Renal cortex interstitium (tissue), 15 donors: ENCODE measurements at places on chromosomes 1 and 21. TPM values are rescaled to one million over a fixed set of nuclear protein-coding genes. Genes with fewer than 3 reads are reported as not detected.

- DNase-seq = no peak
Observed at GRCh38 chr1:65065524-65066418, 82.2 kb upstream of the AK4 start.

DNA sequence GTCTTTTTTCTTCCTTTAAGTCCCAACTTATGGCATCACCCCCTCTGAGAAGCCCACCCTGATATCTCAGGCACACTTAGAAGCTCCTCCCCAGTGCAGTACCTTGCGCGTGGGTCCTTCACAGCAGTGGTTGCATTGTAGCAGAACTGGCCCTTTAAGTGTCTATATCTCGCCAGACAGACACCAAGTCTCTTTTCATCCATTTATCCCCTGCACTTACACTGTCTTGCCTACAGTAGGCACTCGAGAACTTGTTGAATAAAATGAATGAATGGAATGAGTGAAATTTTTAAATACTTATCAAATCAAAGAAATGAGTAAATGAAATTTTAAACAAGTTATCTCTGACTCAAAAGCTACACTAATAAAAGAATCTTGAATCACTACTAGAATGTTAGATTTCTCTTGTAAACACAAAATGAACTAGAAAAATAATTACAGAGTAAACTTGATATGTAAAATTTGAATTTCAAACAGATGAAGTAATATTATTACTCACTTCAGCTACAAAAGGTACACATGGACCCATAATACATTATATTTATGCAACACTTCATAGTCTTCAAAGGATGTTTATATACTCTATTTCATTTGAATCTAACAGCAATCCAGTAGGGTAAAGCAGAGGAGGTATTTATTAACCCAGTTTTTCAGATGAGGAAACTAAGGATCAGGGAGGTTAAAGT is 54.7 kb upstream of the MAN1A2 start:
- DNase-seq = no peak

DNA sequence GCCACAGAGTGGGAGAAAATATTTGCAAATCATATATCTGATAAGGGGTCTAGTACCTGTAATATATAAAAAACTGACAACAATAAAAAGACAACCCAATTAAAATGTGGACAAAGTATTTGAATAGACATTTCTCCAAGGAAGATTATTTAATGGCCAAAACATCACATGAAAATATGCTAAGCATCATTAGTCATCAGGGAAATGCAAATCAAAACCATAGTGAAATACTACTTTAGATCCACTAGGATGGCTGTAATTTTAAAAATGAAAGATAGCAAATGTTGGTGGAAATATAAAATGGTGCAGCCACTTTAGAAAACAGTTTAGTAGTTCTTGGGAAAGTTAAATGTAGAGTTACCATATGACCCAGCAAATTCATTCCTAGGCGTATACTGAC is 118.7 kb upstream of the KIF26B start:
- no peak for DNase-seq

- no peak for DNase-seq
Observed at GRCh38 chr21:35503671-35504070, 454.6 kb upstream of the RUNX1 start.

GRCh38 chr21:44910229-44911067 is 10.3 kb downstream of the ITGB2 start:
- DNase-seq = no peak

COL16A1 gene
- polyA plus RNA-seq = 66.3 TPM

GRCh38 chr1:15020943-15021745 is 132.4 kb upstream of the TMEM51 start:
- DNase-seq = no peak

CYP4A22 gene
- polyA plus RNA-seq = 6.1 TPM

DNA sequence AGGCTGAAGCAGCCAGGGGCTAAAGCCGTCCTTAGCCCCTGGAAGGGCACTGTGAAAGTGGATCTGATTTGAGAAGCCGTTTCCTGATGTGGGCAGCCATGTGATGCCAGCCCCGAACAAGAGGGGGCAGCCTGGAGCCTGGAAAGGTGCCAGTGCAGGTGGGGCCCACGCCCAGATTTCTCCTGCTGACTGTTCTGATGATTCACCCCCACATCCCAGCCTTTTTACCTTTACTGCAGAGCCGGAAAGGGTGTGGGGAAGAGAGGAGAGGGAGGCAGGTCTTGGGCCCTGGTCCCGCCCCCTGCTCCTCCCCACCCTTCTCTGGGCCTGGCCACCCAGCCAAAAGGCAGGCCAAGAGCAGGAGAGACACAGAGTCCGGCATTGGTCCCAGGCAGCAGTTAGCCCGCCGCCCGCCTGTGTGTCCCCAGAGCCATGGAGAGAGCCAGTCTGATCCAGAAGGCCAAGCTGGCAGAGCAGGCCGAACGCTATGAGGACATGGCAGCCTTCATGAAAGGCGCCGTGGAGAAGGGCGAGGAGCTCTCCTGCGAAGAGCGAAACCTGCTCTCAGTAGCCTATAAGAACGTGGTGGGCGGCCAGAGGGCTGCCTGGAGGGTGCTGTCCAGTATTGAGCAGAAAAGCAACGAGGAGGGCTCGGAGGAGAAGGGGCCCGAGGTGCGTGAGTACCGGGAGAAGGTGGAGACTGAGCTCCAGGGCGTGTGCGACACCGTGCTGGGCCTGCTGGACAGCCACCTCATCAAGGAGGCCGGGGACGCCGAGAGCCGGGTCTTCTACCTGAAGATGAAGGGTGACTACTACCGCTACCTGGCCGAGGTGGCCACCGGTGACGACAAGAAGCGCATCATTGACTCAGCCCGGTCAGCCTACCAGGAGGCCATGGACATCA is at the start of gene SFN:
Gene SFN (plus strand): TSS at position 369 of the 904 bp plus-strand sequence. CDS start 64 bp downstream, at position 433.
- DNase-seq = no peak

GRCh38 chr1:15843826-15844572 is 3.5 kb upstream of the SPEN start:
- DNase-seq = no peak

DNA sequence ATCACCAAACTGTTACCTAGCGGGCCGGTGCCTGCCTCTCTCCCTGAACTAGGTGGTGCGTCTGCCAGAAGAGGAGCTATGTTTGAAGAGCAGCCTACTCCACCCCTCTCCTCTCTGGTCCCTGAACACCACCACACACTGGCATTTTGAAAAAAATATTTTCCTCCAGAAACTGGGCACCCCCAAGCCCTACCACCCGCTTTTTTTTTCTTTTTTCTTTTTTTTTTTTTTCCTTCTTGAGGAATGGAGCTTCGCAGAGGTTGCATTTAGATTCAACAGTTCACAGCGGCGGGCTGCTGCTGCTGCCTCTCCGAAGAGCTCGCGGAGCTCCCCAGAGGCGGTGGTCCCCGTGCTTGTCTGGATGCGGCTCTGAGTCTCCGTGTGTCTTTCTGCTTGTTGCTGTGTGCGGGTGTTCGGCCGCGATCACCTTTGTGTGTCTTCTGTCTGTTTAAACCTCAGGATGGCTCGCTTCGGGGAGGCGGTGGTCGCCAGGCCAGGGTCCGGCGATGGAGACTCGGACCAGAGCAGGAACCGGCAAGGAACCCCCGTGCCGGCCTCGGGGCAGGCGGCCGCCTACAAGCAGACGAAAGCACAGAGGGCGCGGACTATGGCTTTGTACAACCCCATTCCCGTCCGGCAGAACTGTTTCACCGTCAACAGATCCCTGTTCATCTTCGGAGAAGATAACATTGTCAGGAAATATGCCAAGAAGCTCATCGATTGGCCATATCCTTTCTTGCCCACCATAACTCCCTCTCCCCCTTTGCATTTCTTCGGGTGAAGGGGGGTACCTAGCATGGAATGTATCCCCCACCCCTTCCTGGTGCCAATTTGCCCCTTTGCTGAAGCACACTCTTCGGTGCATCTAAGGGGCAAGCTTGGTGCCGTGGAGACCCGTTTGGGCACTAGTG is at the start of gene CACNA1E:
Gene CACNA1E (plus strand): TSS at position 233 of the 911 bp plus-strand sequence. CDS start 228 bp downstream, at position 461.
- DNase-seq = no peak
